ENCODE measurements at places on chromosomes 1 and 21. TPM values are rescaled to one million over a fixed set of nuclear protein-coding genes. Genes with fewer than 3 reads are reported as not detected.

The ARHGEF11 gene
- total RNA-seq, result 1.8 TPM

DNA sequence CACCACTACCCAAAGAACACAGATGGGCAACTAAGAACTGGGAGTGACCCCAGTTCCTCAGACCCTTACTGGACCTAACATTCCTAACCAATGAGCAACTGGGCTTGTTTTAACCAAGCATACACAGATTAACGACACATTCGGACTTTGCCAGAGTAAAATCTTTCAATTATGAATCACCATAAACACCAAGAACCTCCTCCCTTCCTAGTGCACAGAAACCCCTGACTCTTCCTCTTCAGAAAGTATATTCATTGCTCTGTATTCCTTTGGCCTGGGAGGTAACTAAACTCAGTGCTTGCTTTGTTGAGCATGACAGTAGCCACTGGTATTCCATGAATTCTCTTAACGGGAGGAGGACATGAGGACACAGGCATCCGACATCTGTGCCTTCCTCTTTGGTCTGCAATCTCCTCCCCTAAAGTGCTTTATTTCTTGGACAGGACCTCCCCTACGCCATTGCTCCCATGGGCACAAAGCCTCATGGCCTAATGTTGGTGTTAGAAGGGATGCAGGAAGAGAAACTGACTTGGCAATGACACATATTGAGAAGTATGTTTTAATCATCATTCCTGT is 42.7 kb downstream of the SEC16B start:
- no peaks in the 10 kb centered on the region for H3K4me1 ChIP-seq
- no peak overlapping the region for H3K4me3 ChIP-seq
- DNase-seq, result no peak
- no peak overlapping the region for H3K27ac ChIP-seq
- H3K27me3 ChIP-seq, result no peaks in the 10 kb centered on the region

- H3K4me3 ChIP-seq, result no peak overlapping the region
- H3K36me3 ChIP-seq, result peaks cover 16% of the 10 kb centered on the region
- H3K27ac ChIP-seq, result no peak overlapping the region
- no peak for DNase-seq
These were observed 29.5 kb downstream of the LIN9 start for GRCh38 chr1:226279498-226279897.

DNA sequence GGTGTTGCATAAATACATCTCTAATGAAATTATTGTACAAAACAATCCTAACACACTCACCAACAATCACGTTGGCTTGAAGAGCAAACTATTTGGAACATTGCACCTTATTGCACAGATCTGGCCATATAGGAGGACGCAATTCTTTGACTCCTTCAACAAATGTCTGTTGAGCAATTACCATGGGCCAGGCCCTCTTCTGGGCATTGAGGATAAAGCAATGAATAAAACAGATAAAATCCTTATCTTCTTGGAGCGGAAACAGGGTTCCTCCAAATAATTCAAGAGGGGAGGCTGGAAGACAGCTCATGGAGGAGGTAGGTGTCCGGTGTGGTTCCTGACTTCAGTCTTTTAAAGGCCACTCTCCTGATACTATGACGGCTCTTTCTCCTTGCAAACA is 43.3 kb downstream of the PAX7 start:
- H3K4me1 ChIP-seq, result no peaks in the 10 kb centered on the region
- no peak overlapping the region for H3K4me3 ChIP-seq
- H3K27me3 ChIP-seq, result peaks cover 38% of the 10 kb centered on the region
- DNase-seq, result no peak
- H3K36me3 ChIP-seq, result no peaks in the 10 kb centered on the region

- H3K4me1 ChIP-seq, result peaks cover 79% of the 10 kb centered on the region
- H3K36me3 ChIP-seq, result peaks cover 10% of the 10 kb centered on the region
- no peak overlapping the region for H3K4me3 ChIP-seq
- no peaks in the 10 kb centered on the region for H3K27me3 ChIP-seq
These were observed 3.3 kb upstream of the B4GALT3 start for GRCh38 chr1:161180639-161181038.

DNA sequence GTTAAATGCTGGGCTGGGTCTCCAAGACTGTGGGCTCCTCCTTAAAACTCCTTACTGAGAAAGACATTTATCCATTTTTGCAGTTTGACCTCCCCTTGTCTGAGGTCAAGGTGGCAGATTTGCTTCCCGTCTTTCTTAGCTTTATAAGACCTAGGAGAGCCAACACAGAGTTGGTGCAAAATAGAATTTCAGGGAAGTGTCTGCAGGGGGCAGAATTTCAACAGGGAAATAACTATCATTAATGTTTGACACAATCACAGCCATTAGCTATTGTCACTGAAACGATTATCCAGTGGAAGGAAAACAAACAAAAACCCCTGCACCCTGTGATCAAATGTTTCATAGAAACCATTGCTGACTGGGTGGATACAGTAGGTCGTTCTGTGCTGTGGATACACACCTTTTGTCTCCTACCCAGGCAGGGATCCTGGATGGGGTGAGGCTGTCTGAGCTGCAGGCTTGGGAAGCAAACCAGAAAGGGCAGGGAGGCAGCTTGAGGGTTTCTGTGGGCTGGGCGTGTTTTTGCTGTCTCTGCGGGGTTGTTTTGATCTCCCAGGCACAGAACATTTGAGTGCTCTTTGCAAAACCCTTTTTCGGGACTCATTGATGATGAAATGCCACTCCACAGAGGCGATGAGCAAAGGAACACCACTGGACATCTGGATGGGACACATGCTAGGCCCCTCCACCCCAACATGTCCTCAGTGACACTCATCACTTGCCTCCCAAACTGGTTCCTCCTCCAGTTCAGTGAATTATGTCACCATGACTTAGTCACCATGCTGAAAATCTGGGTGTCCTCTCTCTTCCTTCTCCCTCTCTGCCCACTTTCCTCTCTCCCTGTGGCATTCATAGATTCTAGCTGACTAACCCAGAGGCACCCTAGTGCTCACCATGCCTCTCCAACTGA is 94.2 kb upstream of the SERBP1 start:
- no peak overlapping the region for H3K27ac ChIP-seq
- no peaks in the 10 kb centered on the region for H3K4me1 ChIP-seq
- no peak overlapping the region for H3K4me3 ChIP-seq

- no peak overlapping the region for H3K4me3 ChIP-seq
- no peaks in the 10 kb centered on the region for H3K27me3 ChIP-seq
- DNase-seq, result no peak
These were observed 507.6 kb downstream of the NEGR1 start for GRCh38 chr1:71774705-71775104.

GRCh38 chr1:177505905-177506590 is 335.3 kb downstream of the BRINP2 start:
- DNase-seq, result no peak
- no peaks in the 10 kb centered on the region for H3K36me3 ChIP-seq
- H3K27me3 ChIP-seq, result no peaks in the 10 kb centered on the region
- no peaks in the 10 kb centered on the region for H3K4me1 ChIP-seq
- no peak overlapping the region for H3K4me3 ChIP-seq
- no peak overlapping the region for H3K27ac ChIP-seq

Measured in activated B cell treated with CpG ODN at 0.5 μM for 24 hours (primary cell).